CD8-positive, alpha-beta memory T cell (primary cell): ENCODE measurements at places on chromosomes 12 and 14.

- no peak for DNase-seq
Measured at GRCh38 chr12:31855427-31855826, 103.8 kb upstream of the RESF1 start.

DNA sequence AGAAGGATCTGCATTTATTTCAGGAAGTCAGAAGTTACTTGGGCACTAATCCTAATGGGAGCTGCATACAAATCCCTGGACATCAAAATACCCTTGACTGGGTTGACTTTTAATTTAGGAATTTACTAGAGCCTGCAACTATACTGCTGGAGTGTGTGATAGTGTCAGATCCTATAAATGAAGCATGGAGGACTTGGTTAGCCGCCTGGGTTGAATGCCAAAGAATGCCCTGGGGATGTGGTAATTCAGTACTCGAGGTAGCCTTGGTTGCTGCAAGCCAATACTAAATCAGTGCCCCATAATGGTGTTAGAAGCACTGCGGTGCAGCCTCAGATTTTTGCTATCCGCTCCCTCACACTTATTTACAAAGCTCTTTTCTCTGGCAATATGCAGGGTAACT, 184.9 kb downstream of the CAPZA3 start:
- no peak for DNase-seq

GRCh38 chr12:92408072-92408900, 262.6 kb upstream of the BTG1 start:
- DNase-seq = no peak

DNA sequence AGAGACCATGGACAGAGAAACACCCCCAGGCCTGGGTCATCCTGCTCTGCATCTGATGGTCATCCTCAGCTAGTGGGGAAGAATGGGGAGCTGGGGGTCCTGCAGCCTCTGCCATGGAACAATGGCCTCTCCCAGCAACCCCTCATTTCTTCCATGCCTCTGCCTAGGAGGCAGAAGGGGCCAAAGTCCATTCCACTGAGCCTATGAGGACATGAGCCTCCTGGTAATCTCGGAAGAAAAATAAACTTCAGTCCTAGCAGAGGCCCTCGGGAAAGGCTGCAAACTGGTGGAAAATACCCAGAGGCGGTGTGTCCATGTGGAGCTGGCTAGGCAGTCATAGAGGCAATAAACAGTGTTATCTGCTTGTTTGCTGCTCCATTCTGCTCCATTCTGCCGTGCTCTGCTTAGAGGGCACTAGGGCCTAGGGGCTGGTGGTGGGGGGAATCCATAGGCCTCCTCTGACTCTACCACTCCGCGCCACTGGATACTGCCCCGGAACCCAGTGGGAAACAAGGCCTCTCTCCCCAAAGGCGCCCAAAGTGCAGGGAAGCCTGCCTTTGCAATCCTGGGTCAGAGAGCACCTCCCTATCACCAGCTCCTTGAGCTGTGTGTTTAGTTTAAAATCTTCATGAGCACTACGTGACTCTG, 4.5 kb downstream of the PGF start:
- DNase-seq = no peak

DNA sequence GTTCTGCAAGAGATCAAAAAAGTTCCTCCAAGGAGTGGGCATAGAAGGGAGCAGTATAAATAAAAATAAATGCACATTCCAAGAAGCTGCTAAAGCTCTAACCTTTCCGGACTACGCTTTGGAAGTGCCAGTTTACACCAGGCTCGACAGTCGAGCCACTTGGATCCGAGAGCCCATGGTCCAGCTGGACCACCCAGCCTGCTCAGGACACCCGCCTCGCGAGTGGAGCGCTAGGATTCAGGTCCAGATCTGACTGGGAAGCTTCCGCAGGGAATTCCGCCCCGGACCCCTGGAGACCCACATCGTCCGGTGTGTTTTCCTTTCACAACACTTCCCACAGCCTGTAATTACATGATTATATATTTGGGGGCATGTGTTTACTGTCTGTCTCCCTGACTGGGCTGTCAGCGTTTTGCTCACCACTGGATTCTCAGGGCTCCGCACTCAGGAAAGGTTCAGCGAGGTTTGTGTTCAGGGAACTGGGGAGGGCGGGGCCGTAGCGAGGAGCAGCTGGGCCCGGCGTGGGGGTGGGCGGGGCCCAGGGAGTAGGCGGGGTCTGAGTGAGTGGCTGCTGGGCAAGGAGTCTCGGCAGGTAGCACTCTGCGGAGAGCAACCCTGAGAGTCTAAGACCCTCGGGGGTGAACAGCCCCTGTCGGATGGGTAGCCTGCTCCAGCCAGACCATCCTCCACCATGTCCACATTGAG, 52.3 kb upstream of the TMEM263 start:
- DNase-seq = peak; percentile 57

DNA sequence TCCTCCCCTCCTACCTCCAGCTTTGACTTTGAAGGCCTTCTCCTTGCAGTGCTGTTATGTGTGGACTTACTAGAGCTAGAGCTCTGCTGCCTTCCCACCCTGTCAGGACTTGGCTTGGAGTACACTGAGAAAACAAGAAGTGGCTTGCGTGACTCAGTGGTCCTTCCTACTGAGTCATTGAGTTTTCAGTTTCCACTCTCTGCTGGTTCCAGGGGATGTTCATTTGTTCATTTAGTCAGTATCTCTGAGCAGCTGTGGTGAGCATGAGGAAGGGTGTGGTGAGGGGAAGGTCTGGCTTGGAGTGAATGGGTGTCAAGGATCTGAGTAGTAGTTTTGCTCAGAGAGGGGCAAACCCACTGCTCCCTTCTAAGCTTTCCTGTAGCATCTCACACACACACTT, 17.2 kb upstream of the ELK3 start:
- no peak for DNase-seq

DNA sequence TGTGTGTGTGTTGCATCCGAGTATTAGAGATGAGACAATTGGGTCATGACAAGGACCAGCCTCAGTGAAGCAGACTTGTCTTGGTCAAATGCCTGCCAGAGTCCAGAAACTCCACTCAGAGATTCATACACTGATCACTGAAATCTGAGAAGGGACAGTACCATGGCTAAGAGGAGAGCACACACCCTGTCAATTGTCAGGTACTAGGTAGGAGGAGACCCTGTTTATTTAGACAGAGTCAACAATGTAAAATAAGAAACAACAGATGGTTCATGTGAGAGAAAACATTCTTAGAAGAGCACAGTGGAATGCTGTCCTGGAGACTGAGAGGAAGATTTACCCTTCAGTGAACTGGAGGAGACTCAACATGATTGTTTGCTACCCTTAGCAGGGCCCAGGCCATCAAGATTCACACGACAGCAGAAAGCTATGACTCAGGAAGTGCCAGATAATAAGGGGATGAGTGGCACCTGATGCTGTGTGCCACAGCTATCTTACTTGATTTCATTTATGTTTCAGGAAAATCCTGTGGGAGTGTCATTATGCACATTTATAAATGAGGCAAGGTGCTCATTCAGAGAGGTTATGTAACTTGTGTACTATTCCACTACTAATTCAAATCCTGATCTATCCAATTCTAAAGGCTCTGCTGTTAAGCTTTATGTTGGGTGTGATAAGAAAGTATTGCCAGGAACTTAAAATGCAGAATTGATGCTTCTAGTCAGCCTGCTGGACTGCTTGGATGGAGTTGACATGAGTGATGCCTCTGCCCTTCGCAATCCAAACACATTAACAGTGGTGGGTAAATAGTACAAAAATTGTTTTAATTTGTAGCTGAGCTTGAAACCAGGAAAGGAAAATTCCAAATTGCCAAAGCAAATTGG, 136.6 kb upstream of the NEDD1 start:
- DNase-seq = no peak

DNA sequence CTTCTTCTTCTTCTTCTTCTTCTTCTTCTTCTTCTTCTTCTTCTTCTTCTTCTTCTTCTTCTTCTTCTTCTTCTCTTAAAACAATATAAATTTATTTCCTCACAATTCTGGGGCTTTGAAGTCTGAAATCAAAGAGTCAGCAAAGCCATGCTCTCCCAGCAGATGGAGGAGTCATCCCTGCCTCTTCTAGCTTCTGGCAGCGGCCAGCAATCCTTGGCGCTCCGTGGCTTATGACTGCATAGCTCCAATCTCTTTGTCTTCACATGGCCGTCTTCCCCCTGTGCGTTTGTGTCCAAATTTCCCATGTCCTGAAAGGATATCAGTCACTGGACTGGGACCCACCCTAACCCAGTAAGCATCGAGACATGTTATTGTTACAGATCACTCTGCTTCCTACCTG, 22.9 kb downstream of the KCNA1 start:
- DNase-seq = no peak

- no peak for DNase-seq
Measured at GRCh38 chr12:22333186-22333712, 1.3 kb downstream of the ST8SIA1 start.

DNA sequence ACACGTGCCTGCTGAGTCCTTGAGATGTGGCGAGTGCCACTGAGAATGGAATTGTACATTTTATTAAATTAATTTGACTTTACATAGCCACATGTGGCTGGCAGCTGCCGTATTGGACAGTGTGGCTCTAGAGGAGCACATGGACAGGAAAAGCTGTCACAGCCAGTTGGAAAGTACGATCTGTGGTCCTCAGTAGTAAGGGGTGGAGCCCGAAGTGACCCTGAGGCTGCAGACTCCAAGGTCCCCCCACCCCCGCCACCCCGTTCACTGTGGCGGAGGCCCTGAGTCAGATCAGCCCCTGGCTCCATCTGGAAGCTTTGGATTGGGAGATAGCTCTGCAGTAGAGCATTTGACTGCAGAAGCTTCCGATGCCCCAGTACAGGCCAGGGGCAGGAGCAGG, 25.8 kb upstream of the BEGAIN start:
- no peak for DNase-seq

- no peak for DNase-seq
Measured at GRCh38 chr12:30152705-30153104, 369.0 kb upstream of the TMTC1 start.
